NCI-H1105 treated with DMSO at 0.1 percent for 48 hours (cell line): ENCODE measurements at places on chromosomes 16 and 17.
A peak's percentile ranks its signal among the peaks of the same experiment; 100 is the strongest.

GRCh38 chr17:40490289-40490853, 11.1 kb downstream of the TNS4 start:
- no peak for DNase-seq

GRCh38 chr16:12111223-12111622, 134.7 kb downstream of the SNX29 start:
- DNase-seq, result no peak

DNA sequence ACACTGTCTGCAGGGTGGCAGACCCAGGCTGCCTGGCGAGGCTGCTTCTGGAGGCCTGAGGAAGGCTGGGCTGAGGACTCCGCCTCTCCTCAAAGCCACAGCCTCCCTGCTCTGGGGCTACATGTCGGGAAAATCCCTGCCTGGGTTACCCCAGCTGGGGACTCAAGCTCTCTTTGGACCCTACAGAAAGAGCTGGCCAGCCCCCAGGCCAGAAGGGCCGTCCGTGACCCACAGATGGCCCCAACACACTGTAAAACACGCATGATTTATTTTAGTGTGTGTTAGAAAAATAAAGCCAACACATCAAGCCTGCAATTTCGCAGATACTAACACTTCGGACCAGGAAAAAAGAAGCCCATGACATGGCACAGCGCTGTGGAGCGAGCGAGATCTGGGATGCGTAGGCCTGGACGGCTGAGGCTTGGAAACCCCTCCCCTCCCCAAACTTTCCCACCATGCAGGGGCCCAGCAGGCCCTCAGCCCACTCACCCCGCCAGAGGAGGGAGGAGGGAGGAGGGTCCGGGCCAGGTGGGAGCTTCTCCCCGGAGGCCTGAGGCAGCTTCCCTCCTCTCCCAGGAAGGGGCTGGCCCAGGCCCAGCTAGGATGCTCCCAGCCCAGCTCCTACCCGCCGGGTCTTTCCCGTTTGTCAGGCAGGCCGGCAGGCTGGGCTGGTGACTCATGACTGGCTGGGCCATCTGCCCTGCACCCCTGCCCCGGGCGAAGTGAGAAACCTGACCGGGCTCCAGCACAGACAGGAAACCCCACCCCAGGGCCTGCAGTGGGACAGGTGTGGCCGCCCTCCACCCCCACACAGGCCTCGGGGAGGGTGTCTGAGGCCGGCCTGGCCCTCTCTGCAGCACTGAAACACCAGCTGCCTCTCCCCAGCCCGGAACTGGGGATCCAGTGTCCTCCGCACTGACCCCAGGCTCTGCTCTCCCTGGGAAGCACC, 34.1 kb upstream of the SLC38A10 start:
- DNase-seq, result no peak

GRCh38 chr17:3828151-3828851, 17.7 kb downstream of the NCBP3 start:
- peak; percentile 41 for DNase-seq

- DNase-seq, result peak; percentile 57
Measured at GRCh38 chr16:53715023-53715384, 11.0 kb downstream of the FTO start.

DNA sequence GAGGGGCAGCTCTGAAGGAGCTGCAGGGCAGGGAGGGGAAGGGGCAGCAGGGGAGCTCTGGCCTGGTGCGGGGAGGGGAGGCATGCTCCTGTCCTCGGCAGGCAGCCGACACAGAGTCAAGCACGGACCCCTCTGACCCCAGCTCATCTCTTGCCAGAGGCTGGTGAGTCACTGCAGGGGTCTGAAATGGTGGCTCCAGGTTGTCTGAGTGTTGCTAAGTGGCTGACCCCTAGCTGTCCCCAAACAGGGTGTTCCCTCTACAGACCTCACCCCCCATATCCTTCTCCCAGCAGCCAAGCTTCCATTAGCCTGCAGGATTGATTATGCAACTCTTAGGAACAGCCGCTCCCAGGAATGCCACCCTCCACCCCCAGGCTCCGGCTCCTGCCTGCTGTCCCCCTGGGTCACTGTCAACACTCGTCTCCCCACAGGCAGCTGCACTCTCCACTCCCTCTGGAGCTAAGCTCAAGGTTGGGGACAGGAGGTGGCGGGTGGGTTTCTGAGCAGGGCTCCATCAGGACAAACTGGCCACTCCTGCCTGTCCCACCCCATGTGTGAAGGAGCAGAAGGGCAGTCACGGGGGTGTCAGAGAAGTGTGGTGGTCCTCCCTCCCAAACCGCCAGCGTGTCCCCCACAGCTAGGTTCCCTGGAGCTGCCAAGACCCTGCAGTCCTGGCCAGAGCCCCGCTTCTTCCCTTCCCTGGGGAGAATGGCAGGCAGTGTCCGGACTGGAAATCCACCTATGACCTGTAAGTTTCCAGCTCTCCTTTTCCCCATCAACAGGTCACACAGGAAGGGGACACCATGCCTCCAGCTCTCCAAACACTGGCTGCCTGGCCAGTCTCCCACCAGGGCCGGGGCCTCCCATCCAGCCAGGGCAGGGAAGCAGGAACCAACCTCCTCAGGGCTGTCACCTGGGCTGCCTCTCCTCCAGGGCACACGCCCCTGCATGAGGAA, 1.0 kb downstream of the MYLK3 start:
- no peak for DNase-seq

- no peak for DNase-seq
Measured at GRCh38 chr17:28372945-28373274, 1.4 kb downstream of the SARM1 start.

GRCh38 chr17:52064791-52065211, 93.7 kb downstream of the CA10 start:
- DNase-seq, result no peak

GRCh38 chr17:43578699-43579565, 32.8 kb upstream of the ETV4 start:
- peak; percentile 23 for DNase-seq

DNA sequence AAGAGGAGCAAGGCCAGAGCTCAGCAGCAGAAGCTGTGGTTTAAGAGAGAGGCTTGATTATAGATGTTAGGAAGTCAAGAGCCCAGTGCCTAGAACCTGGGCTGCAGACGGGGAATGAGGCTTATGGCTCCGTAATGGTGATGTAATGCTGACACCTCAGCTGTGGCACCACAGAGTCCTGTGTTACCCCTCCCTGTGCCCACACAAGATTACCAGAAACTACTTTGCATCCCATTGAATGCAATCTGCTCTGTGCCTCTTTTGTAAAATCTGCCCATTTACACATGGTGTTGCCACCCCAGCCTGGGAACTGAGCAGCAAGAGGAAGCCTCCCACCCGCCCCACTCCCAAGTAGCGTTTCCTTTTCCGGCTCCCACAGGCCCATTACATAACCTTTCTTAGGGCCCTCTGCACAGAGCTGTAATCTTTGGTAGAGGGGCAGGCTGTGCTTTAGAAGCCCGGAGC, 57.0 kb downstream of the PITPNC1 start:
- no peak for DNase-seq

- no peak for DNase-seq
Measured at GRCh38 chr17:35684055-35684802, 47.2 kb upstream of the RASL10B start.

- no peak for DNase-seq
Measured at GRCh38 chr17:73066148-73066884, 26.2 kb downstream of the SLC39A11 start.
